NCI-H2107 (cell line): ENCODE measurements at places on chromosomes 6 and 20.

DNA sequence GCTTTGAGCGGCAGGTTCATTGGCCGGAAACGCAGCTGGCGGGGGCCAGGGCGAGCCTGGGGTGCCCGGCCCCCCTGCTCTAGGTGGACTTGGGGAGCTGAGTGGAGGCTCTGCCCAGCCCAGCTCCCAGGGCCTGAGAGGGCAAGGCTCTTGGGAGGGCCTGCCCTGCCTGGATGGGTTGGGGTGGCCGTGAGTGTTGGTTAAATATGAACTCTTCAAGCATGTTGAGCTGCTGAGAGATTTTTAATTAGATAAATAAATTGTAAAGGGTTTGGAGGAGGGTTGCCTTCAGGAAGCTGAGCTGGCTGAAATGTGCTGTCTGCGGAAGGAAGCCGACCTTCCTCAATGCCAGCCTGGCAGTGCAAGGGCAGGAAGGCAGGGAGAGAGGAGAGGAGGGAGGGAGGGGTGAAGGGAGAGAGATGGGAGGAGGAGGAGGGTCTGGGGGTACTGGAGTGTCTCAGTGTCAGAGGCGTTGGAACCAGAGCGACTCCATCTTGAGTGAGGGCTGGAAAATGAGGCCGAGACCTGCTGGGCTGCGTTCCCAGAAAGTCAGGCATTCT, 39.4 kb upstream of the PMEPA1 start:
- DNase-seq: no peak

- DNase-seq: no peak
Measured at GRCh38 chr6:10478187-10479040, 42.7 kb upstream of the GCNT2 start.

DNA sequence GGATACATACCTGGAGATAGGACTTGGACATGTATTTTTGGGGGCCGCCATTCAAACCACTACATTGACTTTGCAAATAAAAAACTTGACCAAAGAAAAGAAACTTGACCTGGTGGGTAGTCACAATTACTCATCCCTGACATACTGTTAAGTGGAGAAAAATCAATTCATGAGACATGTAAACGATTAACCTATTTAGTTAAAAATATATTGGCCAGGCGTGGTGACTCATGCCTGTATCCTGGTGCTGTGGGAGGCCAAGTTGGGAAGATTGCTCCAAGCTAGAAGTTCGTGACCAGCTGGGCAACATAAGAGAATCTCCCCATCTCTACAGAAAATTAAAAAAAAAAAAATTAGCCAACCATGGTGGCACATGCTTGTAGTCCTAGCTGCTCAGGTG, 2.5 kb upstream of the SRSF12 start:
- no peak for DNase-seq

GRCh38 chr20:32762754-32763201, 593 bp downstream of the DNMT3B start:
- DNase-seq: no peak

GRCh38 chr6:104109806-104110205, 749.9 kb downstream of the HACE1 start:
- DNase-seq: no peak

DNA sequence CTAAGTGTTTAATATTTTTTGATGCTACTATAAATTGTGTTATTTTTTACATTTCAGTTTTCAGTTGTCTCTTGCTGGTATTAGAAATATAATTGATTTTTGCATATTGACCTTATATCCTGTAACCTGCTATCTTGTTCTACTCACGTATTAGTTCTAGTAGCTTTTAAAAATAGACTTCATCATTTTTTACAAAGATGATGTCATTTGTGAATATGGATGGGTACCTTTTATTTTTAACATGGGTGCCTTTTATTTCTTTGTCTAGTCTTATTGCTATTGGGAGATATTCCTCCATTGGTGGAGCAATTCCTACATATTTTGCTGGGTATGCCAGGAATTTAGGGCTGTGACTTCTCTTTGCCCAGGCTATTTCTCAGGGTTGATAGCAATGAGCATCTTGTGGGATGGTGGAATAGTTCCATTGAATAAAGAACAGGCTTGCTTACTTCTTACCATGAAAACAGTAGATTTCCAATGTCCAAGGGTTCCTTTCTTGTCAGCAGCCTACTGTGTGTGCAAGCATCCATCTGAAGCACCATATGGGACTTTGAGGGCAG, 149.7 kb downstream of the CARMIL1 start:
- DNase-seq: no peak

GRCh38 chr6:138032571-138032970, 74.6 kb downstream of the PERP start:
- no peak for DNase-seq

- DNase-seq: no peak
Measured at GRCh38 chr6:84093441-84094435, 60.2 kb downstream of the MRAP2 start.

DNA sequence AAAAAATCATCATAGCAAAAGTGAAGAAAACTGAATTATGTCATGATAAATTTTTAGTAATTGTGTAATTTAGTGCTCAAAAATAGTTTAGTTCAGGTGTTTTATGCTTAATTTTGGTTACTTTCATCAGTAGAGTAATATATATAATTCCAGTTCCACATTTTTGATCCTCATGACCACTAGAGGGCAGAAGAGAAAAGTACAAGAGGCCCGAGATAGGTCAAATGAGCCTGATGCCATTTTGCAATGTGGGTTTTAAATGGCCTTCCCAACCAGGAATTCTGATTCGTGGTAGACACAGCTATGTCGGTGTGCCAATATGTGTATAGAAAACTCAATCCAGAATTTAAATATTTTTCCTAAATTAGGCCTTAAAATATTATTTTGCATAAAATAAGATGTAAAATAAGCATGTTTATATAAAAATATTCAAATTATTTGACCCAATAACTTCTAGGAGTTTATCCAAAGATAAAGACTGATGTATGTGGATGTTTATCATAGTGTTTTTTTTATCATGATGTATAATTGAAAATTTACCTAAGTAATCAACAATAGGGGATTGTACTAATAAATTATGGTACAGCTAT, 159.7 kb upstream of the RPS6KA2 start:
- DNase-seq: peak; percentile 67

DNA sequence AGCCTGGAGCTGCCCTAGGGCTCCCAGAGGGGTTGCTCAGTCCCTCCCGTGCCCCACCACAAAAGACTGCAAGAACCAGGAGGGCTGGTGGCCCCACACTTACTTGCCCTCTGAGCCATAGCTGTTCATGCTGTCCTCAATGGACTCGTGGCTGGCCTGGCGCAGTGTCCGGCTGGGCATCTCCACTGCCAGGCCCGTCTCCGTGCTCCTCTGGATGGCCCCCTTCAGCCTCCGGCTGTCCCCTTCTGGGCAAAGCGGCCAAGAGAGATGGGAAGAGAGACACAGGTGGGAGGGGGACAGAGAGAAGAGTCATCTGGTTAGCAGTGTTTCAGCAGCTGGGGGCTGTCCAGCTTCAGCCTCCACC, 25.5 kb downstream of the KCNK15 start:
- no peak for DNase-seq

- DNase-seq: no peak
Measured at GRCh38 chr6:6591778-6592465, 3.4 kb downstream of the LY86 start.

DNA sequence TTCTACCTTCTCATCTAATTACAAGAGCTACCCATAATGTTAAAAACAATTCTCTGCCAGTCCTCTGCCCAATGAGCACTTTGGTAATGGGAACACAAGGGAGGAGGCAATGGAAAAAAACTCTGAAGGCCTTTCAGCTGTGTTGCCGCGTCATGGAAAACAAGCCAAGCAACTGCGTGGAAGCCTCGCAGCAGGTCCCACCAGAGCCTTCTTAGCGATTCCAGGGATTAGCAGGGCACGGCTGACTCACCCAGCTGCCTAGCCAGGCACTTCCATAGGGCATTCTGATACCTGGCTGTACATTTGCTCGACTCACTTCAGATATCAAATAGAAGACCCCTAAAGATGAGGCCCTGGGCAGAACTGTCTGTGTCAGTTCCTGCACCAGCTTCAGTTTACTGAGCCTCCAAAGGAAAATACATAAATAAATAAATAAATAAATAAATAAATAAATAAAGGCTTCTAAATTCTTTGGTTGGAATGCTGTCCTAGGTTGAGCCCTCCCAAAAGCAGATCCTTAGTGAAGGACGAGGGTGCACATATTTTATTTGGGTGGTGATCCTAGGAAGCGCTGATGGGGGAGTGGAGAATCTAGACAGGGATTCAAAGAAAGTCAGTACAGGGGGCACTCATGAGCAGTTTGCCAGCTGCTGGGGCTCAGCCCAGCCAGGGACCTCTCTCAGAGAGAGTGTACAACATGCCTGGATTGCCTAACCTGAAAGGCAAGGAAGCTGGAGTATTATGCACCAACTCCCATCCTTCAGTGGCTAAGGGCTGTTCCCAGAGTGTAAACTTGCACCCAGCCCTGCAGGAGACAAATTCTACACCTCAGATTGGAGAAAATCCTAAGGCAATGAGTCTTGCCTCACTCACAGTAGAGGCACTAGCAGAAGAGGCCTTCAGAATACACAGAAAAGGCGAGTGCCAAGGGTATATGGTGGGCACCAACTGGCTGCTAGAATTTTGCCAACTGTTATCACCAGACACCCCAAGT, 18.2 kb downstream of the SNAP25 start:
- no peak for DNase-seq

DNA sequence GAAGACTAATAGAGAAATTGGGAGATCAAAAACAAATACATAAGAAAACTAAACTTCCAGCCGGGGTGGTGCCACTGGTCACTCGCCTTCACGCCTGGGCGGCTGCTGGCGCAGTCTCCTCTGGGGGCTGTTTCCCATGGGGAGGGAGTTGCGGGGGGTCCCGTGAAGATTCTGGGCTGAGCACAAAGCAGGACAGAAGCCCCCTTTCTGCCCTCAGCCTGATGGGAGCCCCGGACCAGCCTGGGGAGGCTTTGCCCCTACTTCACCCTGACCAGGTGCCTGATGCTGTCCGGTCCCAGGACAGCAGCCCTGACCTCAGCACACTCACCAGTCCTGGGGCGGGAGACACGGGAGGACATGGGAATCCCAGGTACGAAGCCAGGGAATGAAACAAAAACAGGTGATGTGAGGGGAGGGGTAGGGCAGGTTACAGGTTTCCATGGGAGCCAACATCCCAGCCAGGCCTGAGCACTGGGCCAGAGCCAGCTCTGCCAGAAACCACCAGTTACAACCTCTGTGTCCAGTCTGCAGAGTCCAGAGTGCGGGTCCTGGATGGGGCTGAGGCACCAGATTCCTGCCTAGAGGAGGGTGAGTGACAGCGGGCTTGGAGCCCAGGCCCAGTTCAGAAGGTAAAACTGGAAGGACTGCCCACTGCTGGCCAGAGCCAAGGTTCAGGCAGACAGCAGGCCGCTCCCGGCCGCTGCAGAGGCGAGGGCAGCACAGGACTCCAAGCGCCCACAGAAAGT, 326.4 kb downstream of the TAF4 start:
- no peak for DNase-seq

DNA sequence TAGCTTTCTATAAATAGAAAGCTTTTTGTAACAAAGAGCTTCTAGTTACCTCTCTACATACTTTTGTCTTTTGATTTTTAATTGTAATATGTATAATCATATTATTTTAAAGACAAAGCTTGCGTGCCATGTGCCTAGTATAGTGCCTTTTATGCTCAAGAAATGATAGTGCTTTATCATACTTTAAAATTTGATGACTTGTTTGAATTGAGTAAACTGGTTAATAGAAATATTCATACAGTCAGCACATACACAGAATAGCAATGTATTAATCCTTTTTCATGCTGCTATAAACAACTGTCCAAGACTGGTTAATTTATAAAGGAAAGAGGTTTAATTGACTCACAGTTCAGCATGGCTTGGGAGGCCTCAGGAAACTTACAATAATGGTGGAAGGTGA, 313.0 kb downstream of the FRK start:
- no peak for DNase-seq

DNA sequence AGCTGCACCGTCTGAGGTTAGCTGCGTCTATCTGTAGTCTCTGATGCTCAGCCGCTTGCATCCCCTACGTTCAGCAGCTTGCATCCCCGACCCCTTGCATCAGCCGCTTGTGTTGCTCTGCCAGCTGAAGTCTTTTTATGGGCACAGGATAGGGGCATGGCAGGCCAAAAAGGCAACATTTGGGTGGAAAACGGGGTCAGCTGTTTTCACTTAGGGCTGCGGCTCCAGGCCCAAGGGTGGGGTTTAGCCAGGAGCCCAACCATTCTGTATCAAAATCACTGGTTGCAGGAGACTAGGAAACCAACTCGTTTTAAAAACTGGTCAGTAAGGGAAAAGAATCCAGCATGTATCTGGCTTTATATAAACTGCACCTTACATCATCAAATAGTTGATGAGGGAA, 49.9 kb downstream of the FAM50B start:
- no peak for DNase-seq

GRCh38 chr6:5102267-5102970, 17.3 kb downstream of the PPP1R3G start:
- DNase-seq: no peak

DNA sequence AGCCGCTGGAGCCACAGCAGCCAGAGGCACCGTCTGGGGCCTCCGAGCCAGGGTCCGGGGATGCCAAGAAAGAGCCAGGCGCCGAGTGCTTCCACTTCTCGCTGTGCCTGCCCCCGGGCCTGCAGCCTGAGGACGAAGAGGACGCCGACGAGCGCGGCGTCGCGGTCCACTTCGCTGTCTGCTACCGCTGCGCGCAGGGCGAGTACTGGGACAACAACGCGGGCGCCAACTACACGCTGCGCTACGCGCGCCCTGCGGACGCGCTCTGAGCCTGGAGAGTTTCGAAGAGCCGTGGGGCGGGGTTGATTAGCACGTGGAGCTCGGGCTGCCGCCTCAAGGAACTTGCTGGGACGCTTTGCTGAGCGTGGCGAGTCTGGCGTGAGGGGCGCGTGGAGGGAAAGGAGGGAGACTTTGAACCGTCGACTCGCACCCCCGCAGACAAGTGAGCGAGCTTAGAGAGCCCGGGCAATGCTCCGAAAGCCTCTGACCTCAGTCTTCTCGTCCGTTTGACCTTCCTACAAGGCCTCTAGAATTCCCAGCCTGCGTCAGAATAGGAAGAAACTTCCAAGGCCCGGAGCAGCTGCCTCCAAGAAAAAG, 1.3 kb downstream of the PPP1R3G start:
- no peak for DNase-seq
